ENCODE measurements at places on chromosomes 3 and 15.

DNA sequence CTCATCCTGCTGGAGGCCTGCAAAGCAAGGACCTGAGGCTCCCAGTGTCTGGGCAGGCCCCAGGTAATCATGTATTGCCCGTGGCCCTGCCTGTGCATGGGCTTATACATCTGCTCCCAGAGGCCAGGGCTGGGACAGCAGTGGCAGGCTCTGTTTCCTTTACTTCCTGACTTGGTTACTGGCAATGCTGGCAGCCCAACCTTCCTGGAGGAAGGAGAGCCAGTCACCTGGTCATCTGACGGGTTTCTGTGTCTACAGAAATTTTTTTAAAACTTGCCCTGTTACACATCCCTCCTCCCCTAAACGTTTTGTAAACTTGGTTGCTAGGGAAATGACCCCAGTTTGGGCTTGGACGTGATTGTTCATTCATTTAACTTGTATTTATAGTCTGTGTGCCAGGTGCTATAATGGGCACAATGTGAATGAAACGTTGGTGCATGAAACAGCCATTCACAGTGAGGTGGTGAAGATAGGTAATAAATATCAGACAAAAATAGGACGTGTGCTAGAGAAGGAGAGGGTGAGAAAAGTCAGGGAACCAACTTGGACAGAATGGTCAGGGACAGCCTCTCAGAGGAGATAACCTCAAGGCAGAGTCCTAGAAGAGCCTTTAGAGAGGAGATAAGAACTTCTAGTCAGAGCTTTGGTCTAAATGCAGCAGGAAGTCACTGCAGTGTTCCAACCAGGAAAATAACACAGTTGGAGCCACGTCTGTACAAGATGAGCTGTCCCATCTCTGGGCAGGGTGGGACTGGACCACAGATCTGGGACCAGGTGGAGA lies 14.1 kb downstream of the TEX264 start:
- no peak for DNase-seq

- no peak for DNase-seq
Measured at GRCh38 chr3:110528305-110529121, 543.1 kb upstream of the NECTIN3 start.

DNA sequence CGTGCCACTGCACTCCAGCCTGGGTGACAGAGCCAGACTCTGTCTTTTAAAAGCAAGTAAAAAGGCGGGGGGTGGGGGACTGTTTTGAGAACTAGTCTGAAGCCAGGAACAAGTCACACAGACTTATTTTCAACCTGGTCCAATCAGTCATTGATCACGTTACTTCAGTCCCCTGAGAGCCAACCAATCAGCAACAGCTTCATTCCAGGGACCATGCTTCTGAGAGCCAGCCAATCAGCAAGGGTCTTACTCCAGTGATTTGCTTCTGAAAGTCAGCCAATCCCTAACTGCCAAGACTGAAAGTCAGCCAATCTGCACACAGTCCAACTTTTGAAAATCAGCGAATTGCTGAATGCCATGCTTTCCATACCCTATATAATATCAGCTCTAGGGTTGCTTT lies 48.6 kb upstream of the C15orf39 start:
- peak; percentile 69 for DNase-seq

DNA sequence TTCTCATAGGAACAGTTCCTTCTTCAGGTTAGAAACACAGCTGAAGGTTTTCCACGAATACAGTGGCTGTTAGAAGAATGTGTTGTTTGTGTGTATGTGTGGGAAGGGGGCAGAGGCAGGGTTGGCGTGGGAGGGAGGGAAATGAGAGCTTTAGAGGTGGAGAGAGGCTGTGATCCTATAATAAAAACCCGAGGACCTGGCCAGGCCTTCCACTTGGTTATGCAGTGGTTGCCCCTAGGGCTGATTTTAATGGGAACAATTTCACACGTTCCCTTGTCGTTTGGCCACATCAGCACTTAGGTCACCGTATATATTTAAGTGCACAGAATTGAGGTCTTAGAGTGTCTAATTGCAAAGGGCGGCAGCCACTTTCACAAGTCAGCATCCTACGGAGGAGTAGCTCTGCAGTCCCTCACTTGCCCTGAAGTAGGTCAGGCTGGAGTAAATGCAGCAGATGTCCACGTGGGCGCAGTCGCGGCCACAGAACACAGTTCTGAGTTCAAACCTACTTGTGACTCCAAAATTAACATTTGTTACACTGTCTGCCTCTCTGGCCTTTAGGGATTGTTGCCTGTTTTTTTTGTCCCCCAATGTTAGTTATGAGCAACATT lies 85.6 kb downstream of the PDCD6IP start:
- no peak for DNase-seq

DNA sequence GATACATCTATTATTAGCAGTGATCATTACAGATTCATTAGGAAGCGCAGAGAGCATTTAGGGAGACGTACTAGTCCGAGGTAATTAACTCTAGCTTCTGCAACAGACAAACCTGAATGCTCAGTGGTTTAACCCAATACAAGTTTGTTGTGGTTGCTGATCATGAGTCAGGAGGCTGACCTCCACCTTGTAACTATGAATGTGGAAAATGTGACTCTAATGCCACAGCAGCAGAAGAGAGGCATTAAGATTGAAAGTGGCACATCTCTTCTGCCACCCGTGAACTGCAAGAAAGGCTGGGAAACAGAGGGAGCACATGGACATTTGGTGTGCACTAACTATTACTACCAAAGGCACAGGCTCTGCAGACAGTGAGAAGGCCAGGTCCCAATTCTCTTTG lies 71.2 kb upstream of the C3orf80 start:
- no peak for DNase-seq

DNA sequence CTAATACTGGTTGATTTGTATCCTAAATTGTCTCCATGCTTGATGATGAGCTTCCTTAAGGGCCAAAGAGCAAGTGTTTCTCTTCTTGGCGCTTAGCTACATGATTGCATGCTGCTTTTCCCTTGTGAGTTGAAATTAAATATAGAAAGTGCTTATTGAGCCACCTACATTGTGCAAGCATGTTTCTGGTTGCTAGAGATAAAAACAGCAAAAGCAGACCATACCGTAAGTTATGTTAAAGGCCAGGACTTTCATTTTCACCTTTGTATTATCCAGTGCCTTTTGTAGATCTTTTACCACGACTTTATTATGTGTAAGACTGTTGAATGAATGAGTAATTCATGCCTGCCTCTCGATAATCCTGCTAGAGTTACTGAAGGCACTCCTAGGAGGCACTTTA lies 41.9 kb upstream of the CCNB2 start:
- no peak for DNase-seq

DNA sequence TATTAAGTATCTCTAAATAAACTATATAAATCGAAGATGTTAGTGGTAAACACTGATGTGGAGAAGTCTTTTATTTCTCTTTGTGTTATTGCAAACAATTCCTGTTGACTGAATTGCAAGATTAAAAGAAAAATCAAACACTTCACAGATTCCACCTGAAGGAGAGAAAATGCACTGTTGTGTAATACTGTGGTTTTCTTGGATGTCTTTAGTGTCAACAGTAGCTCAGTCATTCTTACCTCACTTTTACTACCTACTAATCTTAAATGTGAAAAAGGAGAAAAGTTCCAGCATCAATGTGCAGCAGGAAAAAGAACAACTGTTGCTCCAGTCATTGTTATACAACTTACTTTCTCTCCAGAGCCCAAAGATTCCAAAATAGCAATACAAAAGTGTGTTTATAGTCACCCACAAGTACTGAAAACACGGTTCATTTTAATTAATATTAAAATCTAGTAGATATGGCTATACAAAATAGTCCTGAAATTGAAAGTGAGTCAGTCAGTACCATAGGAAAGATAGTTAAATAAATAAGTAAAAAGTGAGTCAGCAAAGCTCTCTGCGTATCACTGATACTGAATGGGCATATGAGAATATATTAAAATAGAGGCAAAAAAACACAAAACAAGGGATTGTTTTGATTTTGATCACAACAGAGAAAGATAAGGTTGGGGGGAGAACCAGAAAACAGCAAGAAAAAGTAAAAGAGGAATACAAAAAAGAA lies 90.5 kb upstream of the CSPG5 start:
- no peak for DNase-seq

DNA sequence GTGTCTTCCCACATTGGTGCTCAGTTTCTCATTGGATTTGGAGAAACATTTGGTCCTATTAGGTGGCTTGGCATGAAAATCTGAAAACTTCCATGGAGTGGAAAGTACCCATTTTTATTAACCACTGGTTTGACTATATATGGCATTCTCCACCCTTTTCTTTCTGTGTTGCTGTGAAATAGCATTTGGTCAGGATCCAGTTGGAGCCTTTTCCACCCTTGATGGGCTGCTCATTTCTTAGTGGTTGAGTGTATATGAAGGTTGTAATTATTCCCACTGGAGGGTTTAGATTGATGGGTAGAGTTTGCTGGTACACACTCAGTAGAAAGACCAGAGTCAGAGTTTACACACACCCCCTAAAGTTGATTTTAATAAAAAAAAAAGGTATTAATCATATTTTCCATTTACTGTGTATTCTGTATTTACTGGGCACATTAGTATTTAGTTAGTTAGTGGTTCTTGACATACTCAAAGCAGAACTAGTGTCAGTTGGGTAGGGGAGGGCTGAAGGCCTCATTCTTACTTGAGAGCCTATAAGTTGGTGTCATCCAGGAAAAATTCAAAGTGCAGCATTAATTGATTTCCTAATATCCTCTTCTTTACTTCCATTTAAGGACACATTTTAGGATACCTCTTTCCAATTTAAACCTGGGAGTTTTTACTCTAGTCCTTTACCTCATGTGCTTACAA lies 69.5 kb downstream of the FLNB start:
- no peak for DNase-seq

DNA sequence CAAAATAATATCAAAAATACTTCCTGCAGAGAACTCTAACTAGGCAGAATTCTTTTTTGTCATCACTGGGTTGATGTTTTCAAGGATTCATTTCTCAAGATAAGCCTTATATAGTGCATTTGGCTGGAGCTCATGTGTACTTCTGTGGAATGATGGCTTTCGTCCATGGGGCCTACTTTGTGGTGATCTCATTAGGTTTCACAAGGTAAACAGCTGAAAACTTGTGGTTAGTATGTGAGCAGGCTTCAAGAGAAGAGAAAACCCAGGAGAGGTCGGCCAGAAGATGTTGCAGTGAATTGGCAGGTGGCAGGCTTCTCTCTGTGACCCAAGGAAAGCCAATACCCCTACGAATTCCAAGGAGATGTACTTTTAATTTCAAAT lies 121.4 kb upstream of the PHLDB2 start:
- DNase-seq, result no peak

GRCh38 chr15:71109130-71109529 lies 6.1 kb upstream of the THSD4 start:
- DNase-seq, result no peak

GRCh38 chr3:174498638-174499037 lies 360.5 kb upstream of the NAALADL2 start:
- DNase-seq, result no peak

GRCh38 chr15:51494411-51495314 lies 127.9 kb downstream of the DMXL2 start:
- DNase-seq, result no peak

GRCh38 chr3:124383051-124383450 lies 347.2 kb upstream of the UMPS start:
- DNase-seq, result no peak

Data from inflammatory macrophage treated with lipopolysaccharide for 1 hour (primary cell).